ENCODE measurements at places on chromosomes 4 and X.

GRCh38 chrX:72031118-72031517 is 100.6 kb downstream of the RTL5 start:
- no peak for DNase-seq

- DNase-seq: no peak
Observed at GRCh38 chrX:85359051-85359450, 20.4 kb downstream of the POF1B start.

GRCh38 chr4:155705664-155706063 is 39.0 kb downstream of the GUCY1A1 start:
- no peak for DNase-seq

DNA sequence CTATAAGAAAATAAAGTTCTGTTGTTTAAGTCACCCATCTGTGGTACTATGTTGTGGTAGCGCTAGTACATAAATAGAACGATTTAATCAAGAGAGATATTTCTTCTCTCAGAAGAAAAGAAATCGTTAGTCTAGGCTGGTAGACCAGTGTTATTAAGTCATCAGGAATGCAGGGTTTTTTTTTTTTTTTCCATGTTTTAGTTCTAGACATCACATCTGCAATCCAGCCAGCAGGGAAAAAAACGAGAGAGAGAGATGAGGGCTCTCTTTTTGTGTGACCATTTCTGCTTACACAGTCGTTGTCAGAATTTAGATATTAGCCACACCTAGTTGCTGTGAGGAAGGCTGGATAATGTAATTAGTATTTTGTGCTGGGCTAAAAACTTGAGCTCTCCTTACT is 417.4 kb downstream of the TMA16 start:
- no peak for DNase-seq

DNA sequence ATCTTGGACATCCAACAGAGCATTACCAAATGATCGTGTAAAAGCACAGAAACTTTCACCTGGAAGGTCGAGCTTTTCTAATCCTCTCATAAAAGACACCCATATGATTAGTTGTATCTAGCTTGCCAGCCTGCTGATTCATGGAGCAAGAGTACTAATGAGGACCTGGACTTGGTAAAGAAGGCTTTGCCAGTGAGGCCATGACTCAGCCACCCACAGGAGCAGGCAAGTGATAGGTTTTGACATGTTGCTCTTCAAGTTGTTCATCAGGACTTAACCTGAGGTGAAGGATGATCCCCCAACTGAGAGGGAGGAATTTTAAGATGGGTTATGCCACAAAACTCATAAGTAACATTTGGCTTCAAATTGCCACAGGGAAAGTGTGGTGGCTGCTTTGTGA is 24.7 kb upstream of the EPGN start:
- no peak for DNase-seq

DNA sequence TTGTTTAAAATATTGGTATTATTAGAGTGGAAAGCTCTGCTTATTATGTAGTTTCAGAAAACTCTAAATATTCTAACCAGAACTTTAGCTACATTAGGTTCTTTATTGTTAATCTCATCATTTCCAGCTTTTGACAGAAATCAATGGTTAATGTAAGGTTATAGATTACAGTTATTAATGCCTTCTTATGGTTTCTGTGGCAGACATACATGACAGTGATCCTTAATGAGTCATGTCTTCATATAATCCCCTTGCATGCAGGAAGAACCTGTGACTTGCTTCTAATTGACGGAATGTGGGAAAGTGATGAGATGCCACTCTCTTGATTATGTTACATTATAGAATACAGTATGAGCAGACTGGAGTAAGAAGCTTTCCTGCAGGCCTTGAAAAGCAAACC is 23.5 kb downstream of the KLHL8 start:
- DNase-seq: no peak

DNA sequence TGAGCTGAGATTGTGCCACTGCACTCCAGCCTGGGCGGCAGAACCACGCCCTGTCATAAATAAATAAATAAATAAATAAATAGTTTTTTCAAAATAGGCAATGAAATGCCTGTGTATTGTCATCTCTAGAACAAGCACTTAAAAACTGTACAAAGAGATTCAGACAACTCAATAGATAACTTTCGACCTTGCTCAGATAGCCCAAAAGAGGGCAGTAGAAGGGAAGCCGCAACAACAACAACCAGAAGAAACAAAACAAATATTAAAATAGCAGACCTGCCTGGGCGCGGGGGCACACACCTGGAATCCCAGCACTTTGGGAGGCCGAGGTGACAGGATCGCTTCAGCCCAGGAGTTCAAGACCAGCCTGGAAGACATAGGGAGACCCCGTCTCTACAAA is 9.4 kb upstream of the CLDN34 start:
- no peak for DNase-seq

DNA sequence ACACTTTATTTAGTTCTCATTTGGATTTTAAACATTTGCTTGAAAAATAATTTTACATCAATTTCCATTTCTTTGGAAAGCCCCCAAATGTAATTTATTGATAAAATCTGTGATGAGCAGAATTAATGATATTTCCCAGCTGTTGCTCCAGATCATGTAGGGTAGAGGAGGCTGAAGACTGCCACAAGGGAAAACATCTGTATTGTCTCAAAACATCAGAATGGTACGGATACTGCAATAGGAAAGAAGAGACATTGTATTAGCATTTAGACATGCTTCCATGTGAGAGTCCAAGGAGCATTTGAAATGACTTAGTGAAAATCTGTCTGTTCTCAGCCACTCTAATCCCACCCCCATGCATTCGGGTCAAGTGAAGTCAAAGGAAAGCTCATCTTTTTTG is 14.4 kb downstream of the ADH1A start:
- DNase-seq: no peak

GRCh38 chrX:135295238-135295943 is 13.9 kb upstream of the ETDC start:
- DNase-seq: no peak

DNA sequence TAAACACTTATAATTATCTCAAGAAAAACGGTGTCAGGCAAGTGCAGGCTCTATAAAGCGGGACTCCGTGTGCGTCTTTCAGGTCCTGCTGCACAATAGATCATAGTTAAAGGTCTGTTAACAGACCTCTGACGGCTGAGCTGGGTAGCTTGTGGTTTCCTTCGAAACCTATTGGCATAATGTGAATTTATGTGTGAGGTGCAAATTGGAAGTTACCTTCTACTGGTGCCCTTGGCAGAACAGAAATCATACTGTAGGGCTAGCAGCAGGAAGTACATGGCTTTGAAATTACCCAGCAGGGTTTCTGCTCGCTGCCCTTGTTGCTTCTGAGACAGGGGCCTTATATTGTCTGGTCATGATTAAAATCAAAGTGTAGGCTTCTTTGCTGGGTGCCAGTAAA is 216.4 kb upstream of the HAND2 start:
- DNase-seq: no peak

DNA sequence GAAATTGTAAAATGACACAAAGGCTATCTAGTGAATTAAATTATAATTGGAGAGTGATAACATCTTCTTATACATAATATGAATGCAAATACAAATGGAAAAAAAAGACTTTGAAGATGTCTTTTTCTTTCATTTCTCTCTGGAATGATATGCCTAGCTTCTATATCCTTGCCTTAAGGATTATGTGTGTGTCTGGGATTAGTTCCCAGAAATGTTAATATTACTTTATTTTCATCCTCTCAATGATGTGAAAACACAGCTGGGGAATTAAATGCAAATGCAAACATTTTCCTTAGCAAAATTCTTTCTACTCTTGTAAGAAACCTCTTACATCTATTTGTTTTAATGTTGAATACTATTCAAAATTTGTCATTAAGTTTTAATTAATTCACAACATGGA is 441.9 kb downstream of the FSTL5 start:
- no peak for DNase-seq

DNA sequence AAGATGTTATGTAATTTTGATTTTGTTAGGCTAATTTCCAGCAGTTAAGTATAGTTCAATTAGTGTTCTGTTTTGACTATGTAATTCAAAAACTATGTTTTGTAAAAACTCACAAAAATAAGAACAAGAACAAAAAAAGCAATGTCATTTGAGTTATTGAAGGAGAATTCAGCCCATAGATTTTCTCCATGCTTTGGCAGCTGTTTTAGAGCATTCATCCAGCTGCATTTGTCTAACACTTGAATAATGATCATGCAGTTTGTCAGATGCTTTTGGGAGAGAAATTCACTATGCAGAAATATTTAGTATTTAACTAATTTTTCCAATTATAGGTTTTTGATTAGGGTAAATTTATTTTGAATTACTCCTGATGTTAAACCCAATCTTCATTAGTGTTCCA is 14.2 kb downstream of the CPE start:
- DNase-seq: no peak

- DNase-seq: no peak
Observed at GRCh38 chrX:54029529-54030143, 14.6 kb downstream of the PHF8 start.

GRCh38 chr4:177348348-177348747 is 38.7 kb downstream of the NEIL3 start:
- DNase-seq: no peak

DNA sequence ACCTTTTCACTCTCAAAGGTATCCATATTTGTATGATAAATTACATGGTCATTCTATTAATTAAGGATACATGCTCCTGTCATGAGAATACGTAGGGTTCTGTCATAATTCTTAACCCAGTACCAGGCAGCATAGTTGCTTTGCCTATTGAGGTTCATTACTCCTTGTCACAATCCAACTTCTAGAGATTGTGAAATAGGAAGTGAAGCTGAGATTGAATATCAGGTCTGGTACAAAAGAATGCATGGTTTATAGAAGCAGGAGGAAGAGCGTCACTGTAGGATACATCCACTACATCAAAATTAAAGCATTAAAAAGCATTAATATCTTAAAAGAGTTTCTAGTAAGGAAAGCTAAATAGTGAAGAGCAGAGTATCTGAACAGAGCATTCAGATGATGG is 647.0 kb downstream of the IQCM start:
- DNase-seq: no peak

- no peak for DNase-seq
Observed at GRCh38 chr4:152189451-152190179, 346.3 kb downstream of the FBXW7 start.

- DNase-seq: no peak
Observed at GRCh38 chrX:97539970-97540519, 656.3 kb downstream of the RPA4 start.

GRCh38 chr4:159240687-159241086 is 137.8 kb downstream of the RAPGEF2 start:
- DNase-seq: no peak

DNA sequence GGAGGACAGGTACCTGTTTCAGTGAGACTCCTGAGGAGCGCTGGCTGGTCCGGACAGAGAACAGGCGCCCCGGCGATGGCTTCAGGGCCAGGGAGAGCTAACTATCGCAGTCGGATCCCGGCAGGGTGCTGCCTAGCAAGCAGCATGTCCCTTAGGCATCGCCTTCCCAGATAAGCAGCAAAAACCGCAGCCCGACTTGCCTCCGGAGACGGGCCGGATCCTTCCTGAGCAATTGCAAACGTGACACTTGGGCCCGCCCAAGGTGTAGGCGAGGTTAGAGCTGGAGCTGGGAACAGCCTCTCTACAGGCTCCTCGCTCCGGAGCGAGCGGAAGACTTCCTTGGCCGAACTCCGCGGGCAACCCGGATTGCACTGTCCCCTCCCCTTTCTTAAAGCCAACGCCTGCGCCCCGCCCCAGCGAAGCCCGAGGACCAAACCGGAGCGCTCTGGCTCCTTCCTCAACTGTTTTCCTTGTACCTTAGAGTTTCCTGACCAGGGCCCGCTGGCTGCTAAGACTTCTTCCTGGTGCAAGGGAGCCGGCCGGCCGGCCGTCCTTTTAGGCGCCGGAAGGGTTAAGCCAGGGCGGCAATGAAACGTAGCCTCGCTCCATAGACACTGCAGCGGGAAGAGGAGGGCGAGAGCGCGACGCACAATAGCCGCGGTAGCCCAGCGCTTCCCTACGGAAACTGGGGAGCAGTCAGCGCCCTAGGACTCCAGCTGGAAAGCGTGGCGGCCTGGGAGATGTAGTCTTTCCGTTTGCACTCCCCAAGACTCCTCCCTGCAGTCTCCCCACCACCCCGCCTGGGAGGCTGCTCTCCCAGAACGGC is at the start of gene OPHN1:
Gene OPHN1 (minus strand): TSS at position 341 of the 826 bp plus-strand sequence. CDS start 475 bp downstream, outside the sequence.
- no peak for DNase-seq

DNA sequence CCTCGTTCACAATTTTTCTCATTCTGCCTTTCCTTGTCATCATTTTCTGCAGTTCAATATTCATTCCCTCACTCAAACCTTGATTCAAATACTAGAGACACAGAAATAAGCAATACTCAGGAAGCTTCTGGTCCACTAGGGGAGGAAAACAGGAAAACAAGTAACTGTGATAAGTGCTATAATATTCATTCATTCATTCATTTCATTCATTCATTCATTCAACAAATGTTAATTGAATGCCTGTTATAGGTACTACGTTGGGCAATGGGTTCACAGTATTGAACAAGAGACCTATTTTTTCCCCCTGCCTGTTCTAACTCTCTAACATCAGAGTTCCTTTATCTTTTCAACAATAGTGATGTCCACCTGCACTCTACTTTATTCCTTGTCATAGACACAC is 104.0 kb downstream of the HDAC8 start:
- no peak for DNase-seq

DNA sequence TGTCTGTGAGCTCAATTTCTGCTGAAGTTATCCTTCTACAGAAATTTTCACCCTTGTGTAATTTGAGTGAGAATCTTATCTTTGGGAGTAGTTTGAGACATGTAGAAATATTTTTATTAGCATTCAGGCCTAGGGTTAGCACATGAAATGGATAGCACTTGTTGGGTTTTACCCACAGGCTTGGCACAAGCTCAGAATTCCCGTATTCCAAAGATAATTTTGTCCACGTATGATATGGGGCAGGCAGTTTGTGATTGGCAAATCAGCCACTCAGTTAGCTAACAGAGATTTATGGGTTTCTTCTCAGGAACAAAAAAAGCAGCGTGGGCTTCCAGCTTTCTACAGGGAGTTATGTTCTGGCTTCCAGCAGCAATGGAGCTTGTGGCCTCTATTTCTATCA is 117.9 kb upstream of the DCAF8L1 start:
- DNase-seq: no peak

- no peak for DNase-seq
Observed at GRCh38 chr4:173014113-173014558, 154.5 kb upstream of the GALNT7 start.

DNA sequence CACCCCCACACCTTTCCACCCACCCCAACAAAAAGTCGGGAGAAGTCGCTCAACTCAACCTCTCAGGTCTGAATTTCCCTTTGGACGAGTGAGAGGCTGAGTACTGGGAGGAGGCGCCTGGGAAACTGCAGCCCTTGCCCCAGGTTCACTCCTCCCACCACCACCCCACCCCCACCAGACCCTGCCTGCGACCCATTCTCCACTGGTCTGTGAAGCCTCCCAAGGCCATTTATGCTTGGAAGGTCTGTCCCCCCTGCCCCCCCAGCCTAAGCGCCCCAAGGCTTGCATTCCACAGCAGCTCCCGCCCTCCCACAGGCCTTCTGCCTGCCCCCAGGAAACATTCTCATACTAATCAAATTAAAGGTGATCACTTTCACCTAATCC is 27.2 kb downstream of the ELF4 start:
- no peak for DNase-seq

- DNase-seq: no peak
Observed at GRCh38 chr4:96407738-96408463, 568.0 kb downstream of the PDHA2 start.

- no peak for DNase-seq
Observed at GRCh38 chrX:48460606-48461005, 9.5 kb downstream of the SLC38A5 start.

Measured in NCI-H187 treated with DMSO at 0.1 percent for 48 hours (cell line).